ENCODE measurements at places on chromosomes 1 and 21. TPM values are rescaled to one million over a fixed set of nuclear protein-coding genes. Genes with fewer than 3 reads are reported as not detected.

- peak; percentile 75 for DNase-seq
- H3K27me3 ChIP-seq, result peaks cover 3% of the 10 kb centered on the region
- H3K36me3 ChIP-seq, result no peaks in the 10 kb centered on the region
- H3K4me1 ChIP-seq, result peaks cover 15% of the 10 kb centered on the region
- peak overlapping the region; percentile 49 for H3K4me3 ChIP-seq
Observed at GRCh38 chr1:16012590-16013219, 5.1 kb downstream of the HSPB7 start.

GRCh38 chr1:47824716-47825115, 172.5 kb downstream of the TRABD2B start:
- no peaks in the 10 kb centered on the region for H3K27me3 ChIP-seq
- H3K4me3 ChIP-seq, result no peak overlapping the region
- no peak overlapping the region for H3K27ac ChIP-seq
- no peaks in the 10 kb centered on the region for H3K36me3 ChIP-seq
- DNase-seq, result no peak

DNA sequence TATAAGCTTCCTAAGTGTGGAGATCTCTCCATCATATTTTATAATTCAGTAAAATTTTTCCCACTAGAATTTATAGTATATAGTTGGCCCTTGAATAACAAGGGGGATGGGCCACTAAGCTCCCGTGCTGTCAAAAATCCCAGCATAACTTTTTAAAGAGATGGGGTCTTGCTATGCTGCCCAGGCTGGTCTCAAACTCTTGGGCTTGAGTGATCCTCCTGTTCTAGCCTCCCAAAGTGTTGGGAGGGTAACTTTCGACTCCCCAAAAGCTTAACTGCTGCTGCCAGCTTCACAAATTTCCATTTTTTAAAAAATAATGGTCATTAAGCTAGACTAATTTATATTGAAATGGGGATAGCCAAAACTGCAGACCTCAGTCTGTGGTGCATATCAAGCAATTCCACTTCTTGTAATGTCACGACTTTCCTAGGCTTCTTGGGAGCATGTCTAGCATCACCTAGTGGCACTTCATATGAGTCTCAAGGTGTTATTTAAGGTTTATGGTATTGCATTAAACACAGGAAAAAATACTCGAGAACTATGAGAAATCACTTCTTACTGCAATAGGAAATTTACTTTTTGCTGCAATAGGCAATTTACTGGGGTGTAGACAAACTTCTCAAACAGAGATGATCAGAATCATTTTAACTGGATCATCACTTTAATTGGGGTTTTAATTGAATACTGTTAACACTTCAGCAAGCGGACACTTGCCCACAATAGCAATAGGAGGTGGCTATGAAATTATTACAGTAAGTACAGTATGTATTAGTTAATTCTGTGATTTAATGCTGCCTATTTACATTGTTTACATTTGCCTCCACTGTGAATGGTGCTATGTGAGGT, 19.3 kb upstream of the ACTA1 start:
- H3K27me3 ChIP-seq, result no peaks in the 10 kb centered on the region
- DNase-seq, result no peak
- H3K4me3 ChIP-seq, result no peak overlapping the region
- no peak overlapping the region for H3K27ac ChIP-seq
- peaks cover 38% of the 10 kb centered on the region for H3K36me3 ChIP-seq
- peaks cover 6% of the 10 kb centered on the region for H3K4me1 ChIP-seq

GRCh38 chr1:232528472-232529089, 101.4 kb downstream of the SIPA1L2 start:
- H3K4me1 ChIP-seq, result peaks cover 11% of the 10 kb centered on the region
- DNase-seq, result peak; percentile 64
- peaks cover 3% of the 10 kb centered on the region for H3K36me3 ChIP-seq
- H3K27ac ChIP-seq, result no peak overlapping the region
- H3K4me3 ChIP-seq, result no peak overlapping the region
- peaks cover 17% of the 10 kb centered on the region for H3K27me3 ChIP-seq

DNA sequence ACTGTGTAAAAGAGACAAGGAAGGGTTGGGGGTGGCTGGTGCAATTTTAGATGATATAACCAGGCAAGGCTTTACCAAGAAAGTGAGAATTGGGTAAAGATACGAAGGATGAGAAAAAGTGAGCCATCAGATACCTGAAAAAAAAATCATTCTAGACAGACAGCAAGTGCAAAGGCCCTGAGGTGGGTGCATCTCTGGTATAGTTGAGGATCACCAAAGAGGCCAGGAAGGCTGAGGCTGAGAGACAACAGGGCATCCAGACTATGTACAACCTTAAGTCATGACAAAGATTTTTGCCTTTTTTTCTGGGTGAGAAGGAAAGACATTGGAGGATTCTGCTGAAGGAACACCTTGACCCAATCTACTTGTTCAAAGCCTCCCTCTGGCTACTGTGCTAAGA, 29.9 kb downstream of the RXRG start:
- H3K4me1 ChIP-seq, result no peaks in the 10 kb centered on the region
- H3K36me3 ChIP-seq, result no peaks in the 10 kb centered on the region
- H3K27ac ChIP-seq, result no peak overlapping the region

- no peaks in the 10 kb centered on the region for H3K27me3 ChIP-seq
- peaks cover 41% of the 10 kb centered on the region for H3K4me1 ChIP-seq
- peak overlapping the region; percentile 78 for H3K4me3 ChIP-seq
- peaks cover 17% of the 10 kb centered on the region for H3K36me3 ChIP-seq
Observed at GRCh38 chr1:25990251-25990650, 7.6 kb downstream of the PAFAH2 start.

DNA sequence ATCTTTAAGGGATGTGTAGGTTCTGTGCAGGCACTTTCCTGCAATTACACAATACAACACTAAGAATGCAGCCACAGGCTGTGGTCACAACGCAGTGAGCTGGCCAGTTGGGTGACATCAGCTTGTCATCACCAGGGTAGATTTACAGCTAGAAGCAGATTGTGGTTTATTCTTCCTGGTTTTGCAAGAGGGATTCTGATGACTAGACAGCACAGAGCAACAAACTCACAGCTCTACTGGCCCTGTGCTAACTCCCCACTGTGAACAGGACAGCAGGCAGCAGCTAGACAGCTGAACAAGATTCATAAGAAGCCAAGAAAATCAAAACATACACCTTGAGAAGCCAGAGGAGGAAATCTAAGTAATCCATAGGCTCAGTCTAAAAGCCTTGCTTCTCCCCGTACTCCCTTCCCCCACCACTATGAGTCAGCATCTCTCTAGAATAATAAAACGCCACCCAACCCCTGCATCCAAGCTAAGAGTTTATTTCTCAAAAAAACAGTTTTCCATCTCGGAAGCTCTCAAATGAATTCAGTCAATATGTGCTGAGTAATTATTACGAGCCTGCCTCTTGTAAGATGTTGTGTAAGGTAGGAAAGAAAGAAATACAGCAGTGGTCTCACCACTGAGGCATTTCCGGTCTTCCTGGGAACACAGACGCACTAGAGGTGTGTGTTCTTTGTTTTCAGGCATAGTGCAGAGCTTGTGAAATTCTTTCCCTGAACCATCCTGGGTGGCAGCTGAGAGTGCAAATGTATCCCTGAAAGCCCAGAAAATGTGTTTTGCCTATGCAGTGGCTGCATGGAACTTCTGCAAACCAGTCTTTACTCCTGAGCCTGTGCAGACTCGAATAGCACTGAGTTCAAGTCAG, 162.8 kb downstream of the NTPCR start:
- no peaks in the 10 kb centered on the region for H3K27me3 ChIP-seq
- peak overlapping the region; percentile 57 for H3K4me3 ChIP-seq
- DNase-seq, result peak; percentile 84
- peaks cover 33% of the 10 kb centered on the region for H3K4me1 ChIP-seq
- peak overlapping the region; percentile 91 for H3K27ac ChIP-seq

DNA sequence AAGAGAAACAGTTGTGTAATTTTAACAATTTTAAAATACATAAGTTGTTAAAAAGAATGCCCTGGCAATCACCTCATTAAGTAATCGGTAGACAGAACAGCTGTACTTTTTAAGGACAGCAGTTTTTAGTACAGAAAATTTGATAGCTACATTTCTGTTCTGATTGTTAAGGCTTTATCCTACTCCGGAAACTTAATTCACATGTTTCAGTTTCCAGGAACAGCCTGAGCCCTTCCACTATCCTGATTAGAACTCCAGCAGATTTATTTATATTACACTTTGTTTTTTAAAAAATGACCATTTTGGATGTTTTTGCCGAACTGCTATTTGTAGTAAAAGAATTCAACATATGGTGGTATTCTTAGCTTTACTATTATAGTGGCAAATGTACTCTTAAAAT, 8.7 kb downstream of the PRRC2C start:
- peaks cover 51% of the 10 kb centered on the region for H3K4me1 ChIP-seq
- no peaks in the 10 kb centered on the region for H3K27me3 ChIP-seq
- no peak for DNase-seq
- H3K36me3 ChIP-seq, result peaks cover 41% of the 10 kb centered on the region

GRCh38 chr1:67732750-67733151, 47.8 kb downstream of the GADD45A start:
- peak; percentile 63 for DNase-seq
- peaks cover 29% of the 10 kb centered on the region for H3K4me1 ChIP-seq
- H3K36me3 ChIP-seq, result no peaks in the 10 kb centered on the region
- no peak overlapping the region for H3K27ac ChIP-seq

DNA sequence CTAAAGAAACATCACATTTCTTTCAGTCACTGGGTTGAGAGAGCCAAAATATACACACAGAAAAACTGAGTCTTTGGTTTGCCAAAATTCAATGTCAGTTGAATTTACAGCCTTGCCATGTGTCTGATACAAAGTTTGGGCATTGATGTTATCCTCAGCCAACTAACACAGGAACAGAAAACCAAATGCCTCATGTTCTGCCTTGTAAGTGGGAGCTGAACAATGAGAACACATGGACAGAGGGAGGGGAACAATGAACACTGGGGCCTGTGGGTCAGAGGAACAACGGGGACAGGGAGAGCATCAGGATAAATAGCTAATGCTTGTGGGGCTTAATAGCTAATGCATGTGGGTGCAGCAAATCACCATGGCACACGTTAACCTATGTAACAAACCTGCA, 39.6 kb upstream of the C21orf91 start:
- H3K4me3 ChIP-seq, result no peak overlapping the region
- H3K27ac ChIP-seq, result no peak overlapping the region
- H3K27me3 ChIP-seq, result no peaks in the 10 kb centered on the region
- DNase-seq, result no peak

GRCh38 chr1:101220906-101221305, 15.9 kb upstream of the S1PR1 start:
- H3K27ac ChIP-seq, result no peak overlapping the region
- no peak for DNase-seq
- no peaks in the 10 kb centered on the region for H3K27me3 ChIP-seq

GRCh38 chr1:169563650-169564049, 22.6 kb downstream of the F5 start:
- H3K4me1 ChIP-seq, result peaks cover 14% of the 10 kb centered on the region
- no peak overlapping the region for H3K27ac ChIP-seq
- H3K36me3 ChIP-seq, result peaks cover 67% of the 10 kb centered on the region
- no peaks in the 10 kb centered on the region for H3K27me3 ChIP-seq
- DNase-seq, result no peak

GRCh38 chr1:205827623-205828022, 14.6 kb upstream of the SLC41A1 start:
- DNase-seq, result no peak
- peaks cover 7% of the 10 kb centered on the region for H3K27me3 ChIP-seq
- H3K4me1 ChIP-seq, result peaks cover 16% of the 10 kb centered on the region
- H3K4me3 ChIP-seq, result no peak overlapping the region
- H3K27ac ChIP-seq, result no peak overlapping the region

- H3K27me3 ChIP-seq, result no peaks in the 10 kb centered on the region
- H3K36me3 ChIP-seq, result peaks cover 11% of the 10 kb centered on the region
- H3K4me1 ChIP-seq, result peaks cover 52% of the 10 kb centered on the region
- no peak for DNase-seq
Observed at GRCh38 chr1:235023711-235024439, 104.8 kb downstream of the TOMM20 start.

DNA sequence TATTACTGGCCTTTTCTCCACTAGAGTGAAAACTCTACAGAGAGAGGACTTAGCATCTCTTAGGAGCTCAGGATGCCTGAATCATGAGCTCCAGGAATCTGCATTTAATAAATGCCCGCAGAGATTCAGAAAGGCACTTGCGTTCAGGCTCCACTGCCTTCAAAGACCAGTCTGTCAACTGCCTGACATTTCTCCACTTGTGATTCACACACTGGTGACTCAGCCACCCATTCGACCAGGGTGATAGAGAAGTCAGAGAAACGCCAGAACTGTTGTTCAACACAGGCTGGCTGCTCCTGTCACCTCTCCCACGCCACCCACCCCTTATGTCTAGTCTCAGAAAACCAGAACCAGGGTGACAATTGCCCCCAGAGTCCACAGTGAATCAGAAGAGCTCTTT, 26.9 kb upstream of the LBR start:
- H3K36me3 ChIP-seq, result peaks cover 3% of the 10 kb centered on the region
- H3K4me1 ChIP-seq, result peaks cover 41% of the 10 kb centered on the region
- peak; percentile 79 for DNase-seq
- H3K4me3 ChIP-seq, result peak overlapping the region; percentile 75
- no peaks in the 10 kb centered on the region for H3K27me3 ChIP-seq

The POTED gene
- not detected for total RNA-seq

The NBPF10 gene
- total RNA-seq, result 3.2 TPM

The EDARADD gene
- 32.0 TPM for total RNA-seq

The BRINP3 gene
- total RNA-seq, result not detected

The IL12RB2 gene
- 138 TPM for total RNA-seq

The AQP10 gene
- total RNA-seq, result not detected

The ALX3 gene
- not detected for total RNA-seq

The LGR6 gene
- total RNA-seq, result not detected
